ENCODE measurements at places on chromosomes 12 and 14. TPM values are rescaled to one million over a fixed set of nuclear protein-coding genes. Genes with fewer than 3 reads are reported as not detected.

DNA sequence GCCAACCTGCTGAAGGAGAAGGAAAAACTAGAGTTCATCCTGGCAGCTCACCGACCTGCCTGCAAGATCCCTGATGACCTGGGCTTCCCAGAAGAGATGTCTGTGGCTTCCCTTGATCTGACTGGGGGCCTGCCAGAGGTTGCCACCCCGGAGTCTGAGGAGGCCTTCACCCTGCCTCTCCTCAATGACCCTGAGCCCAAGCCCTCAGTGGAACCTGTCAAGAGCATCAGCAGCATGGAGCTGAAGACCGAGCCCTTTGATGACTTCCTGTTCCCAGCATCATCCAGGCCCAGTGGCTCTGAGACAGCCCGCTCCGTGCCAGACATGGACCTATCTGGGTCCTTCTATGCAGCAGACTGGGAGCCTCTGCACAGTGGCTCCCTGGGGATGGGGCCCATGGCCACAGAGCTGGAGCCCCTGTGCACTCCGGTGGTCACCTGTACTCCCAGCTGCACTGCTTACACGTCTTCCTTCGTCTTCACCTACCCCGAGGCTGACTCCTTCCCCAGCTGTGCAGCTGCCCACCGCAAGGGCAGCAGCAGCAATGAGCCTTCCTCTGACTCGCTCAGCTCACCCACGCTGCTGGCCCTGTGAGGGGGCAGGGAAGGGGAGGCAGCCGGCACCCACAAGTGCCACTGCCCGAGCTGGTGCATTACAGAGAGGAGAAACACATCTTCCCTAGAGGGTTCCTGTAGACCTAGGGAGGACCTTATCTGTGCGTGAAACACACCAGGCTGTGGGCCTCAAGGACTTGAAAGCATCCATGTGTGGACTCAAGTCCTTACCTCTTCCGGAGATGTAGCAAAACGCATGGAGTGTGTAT is 2.4 kb downstream of the FOS start:
- no peak overlapping the region for H3K27ac ChIP-seq
- no peaks in the 10 kb centered on the region for H3K27me3 ChIP-seq
- H3K4me3 ChIP-seq: peak overlapping the region; percentile 88
- H3K4me1 ChIP-seq: peaks cover 27% of the 10 kb centered on the region

DNA sequence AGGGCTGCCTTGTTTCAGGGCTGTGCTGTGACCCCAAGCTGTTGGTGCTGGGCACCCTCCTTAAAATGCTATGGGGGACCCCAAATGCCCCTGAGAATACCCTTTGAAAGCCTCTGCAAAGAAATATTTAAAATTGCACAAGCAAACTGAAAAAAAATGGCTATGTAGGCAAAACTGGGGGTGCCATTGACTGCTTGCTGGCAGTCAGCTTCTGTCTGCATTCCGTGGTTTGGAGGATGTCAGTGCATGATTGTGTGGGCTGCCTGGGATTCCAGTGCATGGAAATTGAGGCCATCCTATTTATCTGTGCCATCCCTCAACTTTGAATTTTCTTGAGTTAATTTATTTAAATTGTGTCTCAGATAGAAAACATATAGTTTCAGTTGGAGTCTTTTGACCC is 113.7 kb upstream of the RTL1 start:
- no peaks in the 10 kb centered on the region for H3K4me1 ChIP-seq
- H3K27me3 ChIP-seq: no peaks in the 10 kb centered on the region
- H3K36me3 ChIP-seq: no peaks in the 10 kb centered on the region

DNA sequence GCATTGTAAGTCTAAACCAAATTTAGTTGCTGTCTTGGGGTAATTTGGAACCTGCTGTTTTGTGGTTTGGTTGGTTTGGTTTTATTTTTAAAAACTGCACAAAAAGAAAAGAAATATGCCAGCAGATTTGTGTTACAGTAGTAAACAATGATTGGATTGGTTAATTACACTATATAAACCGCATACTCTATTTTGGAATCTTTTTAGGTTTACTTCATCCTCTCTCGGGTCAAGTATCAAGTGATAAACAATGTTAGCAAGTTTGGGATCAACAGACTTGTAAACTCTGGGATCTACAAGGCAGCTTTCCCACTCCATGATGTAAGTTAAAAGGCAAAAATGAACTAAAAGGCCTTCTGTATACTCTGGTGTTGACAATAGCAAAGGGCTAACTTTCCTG is 132.4 kb downstream of the ANO6 start:
- peaks cover 6% of the 10 kb centered on the region for H3K36me3 ChIP-seq
- H3K27ac ChIP-seq: no peak overlapping the region
- DNase-seq: no peak
- no peaks in the 10 kb centered on the region for H3K27me3 ChIP-seq

- H3K36me3 ChIP-seq: no peaks in the 10 kb centered on the region
- no peaks in the 10 kb centered on the region for H3K4me1 ChIP-seq
- no peak overlapping the region for H3K4me3 ChIP-seq
- H3K27ac ChIP-seq: no peak overlapping the region
Observed at GRCh38 chr12:49502590-49502989, 36.2 kb upstream of the KCNH3 start.

DNA sequence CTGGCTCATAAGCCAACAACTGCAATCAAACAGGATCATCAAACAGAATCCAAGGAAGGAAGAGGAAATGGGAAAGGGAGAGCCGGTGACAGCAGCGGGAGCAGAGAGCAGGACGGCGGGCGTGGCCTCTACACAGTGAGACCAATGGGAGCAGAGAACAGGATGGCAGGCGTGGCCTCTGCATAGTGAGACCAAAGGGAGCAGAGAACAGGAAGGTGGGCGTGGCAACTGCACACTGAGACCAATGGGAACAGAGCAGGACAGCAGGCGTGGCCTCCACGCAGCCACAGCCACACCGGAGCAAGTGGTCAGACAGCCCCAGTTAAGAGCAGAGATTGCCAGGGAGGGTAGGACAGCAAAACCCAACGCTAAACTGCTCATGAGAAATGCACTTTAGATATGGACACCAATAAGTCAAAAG is 16.4 kb downstream of the LRCOL1 start:
- peak; percentile 34 for DNase-seq
- H3K27me3 ChIP-seq: no peaks in the 10 kb centered on the region
- no peaks in the 10 kb centered on the region for H3K36me3 ChIP-seq
- H3K4me1 ChIP-seq: no peaks in the 10 kb centered on the region

GRCh38 chr12:32926963-32927362 is 30.4 kb upstream of the PKP2 start:
- no peak overlapping the region for H3K27ac ChIP-seq
- H3K4me3 ChIP-seq: no peak overlapping the region
- no peaks in the 10 kb centered on the region for H3K36me3 ChIP-seq
- H3K27me3 ChIP-seq: no peaks in the 10 kb centered on the region
- DNase-seq: no peak
- no peaks in the 10 kb centered on the region for H3K4me1 ChIP-seq

- H3K36me3 ChIP-seq: no peaks in the 10 kb centered on the region
- H3K4me3 ChIP-seq: no peak overlapping the region
- no peaks in the 10 kb centered on the region for H3K27me3 ChIP-seq
- H3K27ac ChIP-seq: no peak overlapping the region
- no peak for DNase-seq
Observed at GRCh38 chr12:111029732-111030131, 109.4 kb upstream of the MYL2 start.

DNA sequence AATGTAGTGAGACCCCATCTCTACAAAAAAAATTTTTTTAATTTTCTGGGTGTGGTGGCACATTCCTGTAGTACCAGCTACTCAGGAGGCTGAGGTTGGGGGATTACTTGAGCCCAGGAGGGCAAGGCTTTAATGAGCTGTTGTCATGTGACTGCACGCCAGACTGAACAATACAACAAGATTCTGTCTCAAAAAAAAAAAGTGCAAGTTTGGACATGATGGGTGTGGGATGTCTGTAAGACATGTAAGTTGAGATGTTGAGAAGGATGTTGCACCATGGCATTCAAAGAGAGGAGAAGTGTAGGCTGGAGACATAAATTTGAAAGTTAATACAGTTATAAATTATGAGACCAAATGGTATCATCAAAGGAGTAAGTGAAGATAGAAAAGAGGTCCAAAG is 23.5 kb downstream of the YEATS4 start:
- no peak for DNase-seq
- no peak overlapping the region for H3K27ac ChIP-seq
- no peaks in the 10 kb centered on the region for H3K4me1 ChIP-seq

DNA sequence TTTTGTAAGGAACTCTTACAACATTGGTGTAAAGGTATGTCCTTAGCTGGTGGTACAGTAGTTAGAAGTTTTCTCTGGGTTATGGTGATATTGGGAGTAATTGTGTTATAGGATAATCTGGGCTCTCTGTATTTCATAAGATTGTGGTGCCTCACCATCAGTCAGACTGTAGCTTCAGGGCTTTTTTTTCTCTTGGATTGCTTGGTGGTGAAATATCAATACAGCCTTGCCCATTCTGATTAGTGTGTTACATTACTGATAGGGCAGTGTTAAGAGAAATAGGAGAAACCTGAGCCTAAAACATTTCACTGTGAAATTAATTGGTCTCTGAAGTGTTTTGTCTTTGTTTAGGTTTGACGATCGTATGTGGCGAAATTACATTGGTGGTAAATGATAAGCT is 71.0 kb downstream of the RCOR1 start:
- no peaks in the 10 kb centered on the region for H3K36me3 ChIP-seq
- no peak overlapping the region for H3K4me3 ChIP-seq
- no peak for DNase-seq
- no peak overlapping the region for H3K27ac ChIP-seq

GRCh38 chr12:101838628-101839323 is 8.0 kb upstream of the GNPTAB start:
- no peak overlapping the region for H3K4me3 ChIP-seq
- DNase-seq: no peak
- no peaks in the 10 kb centered on the region for H3K36me3 ChIP-seq
- no peaks in the 10 kb centered on the region for H3K4me1 ChIP-seq

DNA sequence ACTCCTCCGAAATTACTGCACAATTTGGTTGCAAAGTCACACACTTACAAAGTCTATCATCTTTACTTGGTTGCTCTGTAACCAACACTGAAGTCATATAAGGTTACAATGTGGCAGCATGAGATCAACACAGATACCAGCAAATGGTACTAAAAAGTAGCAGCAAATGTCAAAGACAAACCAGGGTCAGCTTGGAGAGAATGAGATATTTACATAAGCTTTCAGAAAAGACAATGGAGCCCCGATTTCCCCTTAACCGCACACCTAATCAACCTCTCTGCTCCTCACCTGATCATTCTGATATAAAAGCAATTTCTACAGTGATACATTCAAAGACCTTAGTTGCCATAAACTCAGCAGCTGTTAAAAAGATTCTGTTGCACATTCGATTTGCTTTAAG is 76.4 kb upstream of the FOXN3 start:
- no peaks in the 10 kb centered on the region for H3K27me3 ChIP-seq
- peaks cover 32% of the 10 kb centered on the region for H3K4me1 ChIP-seq
- no peaks in the 10 kb centered on the region for H3K36me3 ChIP-seq
- H3K27ac ChIP-seq: no peak overlapping the region
- H3K4me3 ChIP-seq: no peak overlapping the region

DNA sequence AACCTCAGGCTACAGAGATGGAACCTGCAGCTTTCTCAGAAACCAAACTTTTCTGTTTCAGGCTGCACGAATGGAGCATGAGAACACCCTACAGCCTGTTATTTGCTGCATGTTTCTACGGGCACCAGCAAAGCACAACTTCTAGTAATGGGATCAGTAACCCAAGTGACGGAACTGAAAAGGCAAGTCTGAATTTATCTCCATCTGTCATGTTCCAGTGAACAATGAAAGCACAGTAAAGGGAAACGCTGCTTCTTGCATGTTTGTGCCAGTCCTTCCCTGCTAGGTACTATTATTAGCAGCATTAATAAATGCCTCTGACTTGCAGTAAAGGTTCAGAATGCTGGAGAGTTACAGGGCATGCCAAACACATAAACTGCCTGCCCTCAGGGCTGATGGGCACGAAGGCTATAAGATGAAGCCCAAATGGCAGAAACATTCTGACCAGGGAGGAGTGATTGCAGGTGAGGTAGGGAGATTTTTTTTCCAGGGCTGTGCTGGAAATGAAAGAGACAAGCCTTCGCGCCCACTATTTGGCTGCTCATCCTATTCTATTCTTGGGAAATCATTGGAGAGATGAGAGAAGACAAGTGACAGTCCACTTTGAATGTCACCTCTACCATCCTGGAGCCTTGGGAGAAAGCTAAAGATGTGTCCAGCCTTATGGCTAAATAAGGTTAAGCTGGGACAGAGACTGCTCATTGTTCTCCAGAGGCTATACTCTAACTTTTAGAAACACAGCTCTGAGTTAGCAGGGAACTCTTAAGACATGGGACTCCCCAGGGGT is 100.4 kb upstream of the PLXNC1 start:
- peaks cover 23% of the 10 kb centered on the region for H3K4me1 ChIP-seq
- DNase-seq: no peak
- peak overlapping the region; percentile 61 for H3K27ac ChIP-seq
- H3K36me3 ChIP-seq: no peaks in the 10 kb centered on the region
- H3K27me3 ChIP-seq: no peaks in the 10 kb centered on the region

DNA sequence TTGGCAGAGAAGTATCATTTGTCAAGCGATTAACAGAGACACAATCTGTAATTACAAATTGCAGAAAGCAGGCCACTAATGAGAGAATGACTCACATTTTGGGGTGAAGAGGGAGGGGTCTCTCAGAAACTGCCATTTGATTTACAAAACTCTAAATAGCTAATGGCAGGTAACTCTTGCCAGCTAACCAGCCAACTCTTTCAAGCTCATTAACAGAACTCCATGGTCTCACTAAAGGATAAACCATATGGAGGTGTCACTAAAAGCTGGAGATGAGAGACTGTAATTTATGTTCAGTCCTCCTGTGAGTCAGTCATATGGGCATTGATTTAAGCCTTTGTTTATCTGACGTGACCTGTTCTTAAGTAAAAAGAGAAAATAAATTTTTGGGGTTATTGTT is 336.4 kb downstream of the FOXG1 start:
- H3K4me1 ChIP-seq: no peaks in the 10 kb centered on the region
- no peak for DNase-seq
- H3K36me3 ChIP-seq: no peaks in the 10 kb centered on the region
- no peaks in the 10 kb centered on the region for H3K27me3 ChIP-seq

The HOXC10 gene
- not detected for total RNA-seq

The MAP3K12 gene
- 27.9 TPM for total RNA-seq

The BCAT1 gene
- 24.9 TPM for total RNA-seq
